ENCODE measurements at places on chromosomes 11 and 22. TPM values are rescaled to one million over a fixed set of nuclear protein-coding genes. Genes with fewer than 3 reads are reported as not detected.

The TENM4 gene
- 0.19 TPM for total RNA-seq

The MCHR1 gene
- total RNA-seq = not detected

The FOLR1 gene
- total RNA-seq = 0.50 TPM

The ANO5 gene
- total RNA-seq = 0.02 TPM

The TMEM184B gene
- 21.5 TPM for total RNA-seq

The GVQW3 gene
- 1.1 TPM for total RNA-seq

The C11orf91 gene
- total RNA-seq = not detected

The HYLS1 gene
- total RNA-seq = 12.5 TPM

The DDX17 gene
- 273 TPM for total RNA-seq

The FAM181B gene
- not detected for total RNA-seq

The CACNA1I gene
- 0.02 TPM for total RNA-seq

The OR8G5 gene
- total RNA-seq = not detected

The FUT4 gene
- total RNA-seq = 1.00 TPM

The AHNAK gene
- 298 TPM for total RNA-seq

The ABTB2 gene
- 0.72 TPM for total RNA-seq

The NFRKB gene
- 20.1 TPM for total RNA-seq

The SCGB2A2 gene
- not detected for total RNA-seq

The OLFML1 gene
- 0.96 TPM for total RNA-seq

The KCNE3 gene
- total RNA-seq = not detected

The ATM gene
- total RNA-seq = 15.5 TPM

The PHLDB1 gene
- total RNA-seq = 101 TPM

The HIC2 gene
- total RNA-seq = 0.53 TPM

The MLC1 gene
- 0.10 TPM for total RNA-seq

The PTPRJ gene
- total RNA-seq = 15.8 TPM
